ENCODE measurements at places on chromosomes 12 and 14.

DNA sequence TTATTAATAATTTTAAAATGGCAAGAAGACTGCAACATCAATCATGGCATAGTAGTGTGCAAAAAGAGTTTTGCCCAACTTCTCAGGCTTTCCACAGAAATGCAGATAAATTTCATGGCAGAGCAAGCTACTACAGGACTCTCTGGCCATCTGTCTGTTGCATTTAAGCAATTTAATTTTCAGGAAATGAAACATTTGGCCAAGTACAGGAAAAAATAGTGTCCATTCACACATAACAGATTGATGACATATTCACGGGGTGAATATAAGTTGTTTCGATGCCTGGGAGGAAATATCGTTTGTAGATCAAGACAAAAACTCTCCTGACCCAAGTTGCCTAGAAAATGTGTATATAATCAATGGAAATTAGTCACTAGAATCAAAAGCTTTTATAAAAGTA is 324.0 kb downstream of the PRKD1 start:
- DNase-seq: no peak

DNA sequence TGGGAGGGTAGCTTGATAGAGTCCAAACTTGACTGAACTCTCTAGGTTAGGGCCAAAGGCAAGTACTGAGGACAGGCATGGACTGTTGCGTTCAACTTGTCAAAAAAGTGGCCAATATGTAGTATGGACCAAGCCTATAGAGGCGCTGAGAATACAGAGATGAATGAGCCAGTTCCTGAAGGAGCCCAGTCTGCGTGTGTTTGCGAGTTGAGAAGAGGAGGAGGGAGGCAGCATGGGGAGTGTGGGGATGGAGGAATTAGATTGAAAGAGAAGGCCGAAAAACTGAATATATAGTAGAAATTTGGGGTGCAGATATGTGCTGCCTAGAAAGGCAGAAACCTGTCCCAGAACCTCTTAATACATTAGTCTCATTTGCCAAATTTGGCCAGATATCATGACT is 412.4 kb downstream of the PCNX1 start:
- peak; percentile 31 for DNase-seq

- no peak for DNase-seq
Observed at GRCh38 chr12:54891717-54892478, 37.6 kb downstream of the MUCL1 start.

- peak; percentile 59 for DNase-seq
Observed at GRCh38 chr12:6234214-6234613, 34.0 kb downstream of the CD9 start.

DNA sequence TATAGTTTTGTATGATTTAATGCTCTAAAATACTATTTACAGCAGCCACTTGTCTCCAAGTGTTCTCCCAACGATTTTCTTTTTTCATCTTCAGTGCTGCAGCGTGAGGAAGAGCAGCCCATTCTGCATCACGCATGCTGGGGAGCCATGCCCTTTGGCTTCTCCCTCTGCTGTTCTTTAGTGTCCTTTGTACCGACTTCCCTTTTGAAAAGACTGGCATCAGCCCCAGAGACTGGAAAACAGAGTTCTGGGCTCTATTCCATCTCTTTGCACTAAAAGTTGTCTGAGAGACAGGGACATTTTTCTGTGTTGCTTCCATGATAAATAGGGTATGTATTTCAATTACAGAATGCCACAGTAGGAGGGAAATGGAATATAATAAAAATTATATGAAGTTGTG is 105.1 kb downstream of the RERG start:
- DNase-seq: no peak

DNA sequence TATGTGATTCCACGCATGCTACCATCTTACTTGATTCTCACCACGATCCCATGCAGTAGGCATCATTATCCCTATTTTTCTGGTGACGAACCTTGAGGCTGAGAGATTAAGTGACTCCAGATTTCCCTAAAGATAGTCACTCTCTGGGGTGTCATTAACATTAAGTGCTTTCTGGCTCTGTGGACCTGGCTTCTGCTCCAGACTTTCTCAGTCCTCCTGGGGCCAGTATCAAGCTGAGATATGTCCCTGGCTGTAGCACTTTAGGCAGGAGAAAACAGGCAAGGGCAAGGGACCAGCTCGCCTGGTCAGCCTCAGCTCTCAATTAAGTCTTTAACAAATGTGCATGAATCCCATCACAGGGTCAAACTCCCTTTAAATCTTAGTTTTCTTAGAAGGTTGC is 38.3 kb upstream of the PRB2 start:
- DNase-seq: no peak

GRCh38 chr14:26414926-26415325 is 182.9 kb downstream of the NOVA1 start:
- DNase-seq: no peak

GRCh38 chr12:12474471-12474928 is 88.2 kb downstream of the DUSP16 start:
- DNase-seq: no peak

DNA sequence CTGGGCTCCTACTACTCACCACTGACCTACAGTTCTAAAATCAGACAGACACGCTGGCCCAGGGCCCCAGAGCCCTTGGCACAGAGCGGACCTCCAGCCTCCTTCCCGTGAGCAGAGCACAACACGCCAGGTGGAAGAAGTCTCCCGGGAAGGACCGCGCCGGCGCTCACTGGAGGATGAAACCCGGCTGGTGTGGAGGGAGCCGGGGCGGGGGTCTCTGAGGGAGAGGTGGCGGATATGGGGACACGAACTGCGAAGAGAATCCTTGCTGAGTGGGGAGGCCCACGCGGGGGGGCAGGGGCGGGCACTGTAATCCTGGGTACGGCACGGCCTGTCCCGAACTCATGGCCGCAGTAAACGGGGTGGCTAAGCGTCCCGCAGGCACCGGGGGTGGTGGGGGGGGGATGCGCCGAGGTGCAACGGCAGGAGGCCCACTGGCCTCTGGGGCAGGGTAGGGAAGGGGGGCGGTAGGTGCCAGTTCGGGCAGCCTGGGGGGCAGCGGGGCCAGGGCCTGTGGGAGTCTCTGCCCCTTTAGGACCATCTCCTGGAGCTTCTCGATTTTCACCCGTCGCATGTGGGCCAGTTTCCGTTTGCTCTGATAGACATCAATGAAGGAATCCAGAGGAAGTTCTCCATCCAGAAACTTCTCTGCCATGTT is 28.8 kb downstream of the VPS37B start:
- no peak for DNase-seq

- peak; percentile 63 for DNase-seq
Observed at GRCh38 chr12:43291516-43291915, 260.5 kb downstream of the ADAMTS20 start.

DNA sequence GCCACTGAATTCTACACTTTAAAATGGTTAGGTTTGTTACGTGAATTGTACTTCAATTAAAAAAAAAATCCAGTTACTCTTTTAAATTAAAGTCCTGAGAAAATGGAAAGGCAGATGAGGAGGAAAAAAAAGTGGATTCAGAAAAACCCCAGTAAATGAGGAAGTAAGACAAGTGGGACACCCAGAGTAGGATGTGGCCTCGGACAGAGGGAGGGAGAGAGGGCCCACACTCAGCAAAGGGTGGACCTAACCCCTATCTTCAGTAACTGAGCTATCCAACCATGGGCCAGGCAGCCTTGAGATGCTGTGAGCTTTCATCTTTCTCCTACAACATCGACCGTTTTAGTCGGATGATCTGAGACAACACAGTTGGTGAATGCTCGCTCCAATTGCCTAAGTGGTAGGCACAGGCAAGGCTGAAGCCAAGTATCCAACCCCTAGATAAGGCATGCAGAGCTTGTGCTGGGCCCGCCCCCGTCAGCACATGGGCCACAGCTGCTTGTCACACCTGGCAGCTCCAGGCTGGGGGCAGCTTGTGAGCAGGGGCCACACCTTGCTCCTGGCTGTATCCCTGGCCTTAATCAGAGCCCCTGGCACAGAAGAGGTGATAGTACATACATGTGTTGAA is 142.1 kb downstream of the TTC7B start:
- no peak for DNase-seq

DNA sequence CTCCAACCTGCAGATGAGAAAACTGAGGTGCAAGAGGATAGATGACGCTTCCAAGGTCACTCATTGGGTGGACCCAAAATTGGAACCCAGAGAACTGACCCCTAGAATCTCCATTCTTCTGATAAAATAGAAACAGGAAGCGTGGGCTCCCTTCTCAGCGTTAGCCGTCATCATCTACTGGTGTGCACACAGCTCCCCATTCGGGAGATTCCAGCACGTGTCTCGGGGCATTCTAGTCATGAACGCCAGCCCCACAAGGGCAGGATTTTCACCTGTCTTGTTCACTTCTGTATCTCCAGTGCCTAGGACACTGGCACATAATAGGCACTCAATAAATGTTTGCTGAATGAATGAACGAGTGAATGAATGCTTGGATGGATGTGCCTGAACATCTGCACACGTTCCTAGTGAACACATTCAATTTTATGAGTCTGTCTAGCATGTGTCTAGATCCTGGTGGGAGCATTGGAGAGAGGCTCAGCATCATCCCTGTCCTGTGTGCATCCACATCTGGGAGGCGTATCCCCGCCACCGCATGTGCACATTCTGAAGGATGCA is 30.5 kb downstream of the RASAL1 start:
- no peak for DNase-seq

- no peak for DNase-seq
Observed at GRCh38 chr12:117533687-117534086, 172.3 kb upstream of the NOS1 start.

DNA sequence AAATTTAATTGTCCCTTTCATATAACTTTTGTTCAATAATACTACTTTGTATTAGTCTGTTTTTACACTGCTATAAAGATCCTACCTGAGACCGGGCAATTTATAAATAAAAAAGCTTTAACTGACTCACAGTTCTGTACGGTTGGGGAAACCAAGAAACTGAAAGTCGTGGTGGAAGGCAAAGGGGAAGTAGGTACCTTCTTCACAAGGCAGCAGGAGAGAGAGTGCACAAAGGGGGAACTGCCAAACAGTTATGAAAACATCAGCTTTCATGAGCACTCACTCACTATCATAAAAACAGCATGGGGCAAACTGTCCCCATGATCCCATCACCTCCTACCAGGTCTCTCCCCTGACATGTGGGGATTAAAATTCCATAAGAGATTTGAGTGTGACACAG is 1069.0 kb downstream of the FSCB start:
- DNase-seq: no peak

- no peak for DNase-seq
Observed at GRCh38 chr12:70640901-70641300, 3.7 kb upstream of the PTPRB start.

- no peak for DNase-seq
Observed at GRCh38 chr14:105165134-105165704, 3.4 kb downstream of the JAG2 start.

DNA sequence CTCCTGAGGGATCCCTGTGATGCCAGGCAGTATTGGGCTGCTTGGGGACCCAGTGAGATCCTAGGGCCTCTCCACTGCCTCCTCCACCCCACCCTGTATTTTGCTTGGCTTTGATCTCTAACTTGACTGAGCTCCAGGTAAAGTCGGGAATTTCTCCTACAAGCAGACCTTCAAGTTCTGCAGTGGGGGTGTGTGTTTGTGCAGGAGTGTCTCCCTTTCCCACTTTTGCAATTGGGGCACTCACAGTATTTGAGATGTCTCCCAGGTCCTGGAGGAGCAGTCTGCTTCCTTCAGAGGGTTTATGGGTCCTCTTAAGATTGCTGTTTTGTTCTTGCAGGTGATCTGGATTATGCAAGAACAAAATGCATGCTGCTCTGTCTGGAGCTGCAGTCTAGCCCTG is 68.9 kb downstream of the ALG10B start:
- DNase-seq: no peak
